T-helper 2 cell treated with Interferon-gamma antibody and Interleukin-4, amounts not matched to agents 5 μg/mL and 100 μg/mL, for 36 hours (primary cell): ENCODE measurements at places on chromosomes 7 and 10.

- H3K36me3 ChIP-seq, result no peaks in the 10 kb centered on the region
- no peaks in the 10 kb centered on the region for H3K27me3 ChIP-seq
- H3K27ac ChIP-seq, result no peak overlapping the region
- DNase-seq, result no peak
- H3K4me3 ChIP-seq, result no peak overlapping the region
- no peaks in the 10 kb centered on the region for H3K4me1 ChIP-seq
Observed at GRCh38 chr10:51369903-51370302, 295.6 kb downstream of the PRKG1 start.

- peaks cover 1% of the 10 kb centered on the region for H3K36me3 ChIP-seq
- H3K27me3 ChIP-seq, result no peaks in the 10 kb centered on the region
- no peak overlapping the region for H3K4me3 ChIP-seq
- no peak for DNase-seq
- H3K27ac ChIP-seq, result no peak overlapping the region
- H3K4me1 ChIP-seq, result no peaks in the 10 kb centered on the region
Observed at GRCh38 chr7:77619314-77619713, 76.9 kb upstream of the RSBN1L start.

- H3K27ac ChIP-seq, result no peak overlapping the region
- H3K36me3 ChIP-seq, result no peaks in the 10 kb centered on the region
- no peaks in the 10 kb centered on the region for H3K27me3 ChIP-seq
- H3K4me3 ChIP-seq, result no peak overlapping the region
- H3K4me1 ChIP-seq, result no peaks in the 10 kb centered on the region
Observed at GRCh38 chr10:28470873-28471651, 61.9 kb upstream of the WAC start.

GRCh38 chr10:118408181-118408580 lies 66.1 kb upstream of the FAM204A start:
- H3K27me3 ChIP-seq, result peaks cover 2% of the 10 kb centered on the region
- H3K36me3 ChIP-seq, result no peaks in the 10 kb centered on the region
- no peak overlapping the region for H3K4me3 ChIP-seq
- no peak for DNase-seq
